ENCODE measurements at places on chromosomes 16 and 17.
A peak's percentile ranks its signal among the peaks of the same experiment; 100 is the strongest.

DNA sequence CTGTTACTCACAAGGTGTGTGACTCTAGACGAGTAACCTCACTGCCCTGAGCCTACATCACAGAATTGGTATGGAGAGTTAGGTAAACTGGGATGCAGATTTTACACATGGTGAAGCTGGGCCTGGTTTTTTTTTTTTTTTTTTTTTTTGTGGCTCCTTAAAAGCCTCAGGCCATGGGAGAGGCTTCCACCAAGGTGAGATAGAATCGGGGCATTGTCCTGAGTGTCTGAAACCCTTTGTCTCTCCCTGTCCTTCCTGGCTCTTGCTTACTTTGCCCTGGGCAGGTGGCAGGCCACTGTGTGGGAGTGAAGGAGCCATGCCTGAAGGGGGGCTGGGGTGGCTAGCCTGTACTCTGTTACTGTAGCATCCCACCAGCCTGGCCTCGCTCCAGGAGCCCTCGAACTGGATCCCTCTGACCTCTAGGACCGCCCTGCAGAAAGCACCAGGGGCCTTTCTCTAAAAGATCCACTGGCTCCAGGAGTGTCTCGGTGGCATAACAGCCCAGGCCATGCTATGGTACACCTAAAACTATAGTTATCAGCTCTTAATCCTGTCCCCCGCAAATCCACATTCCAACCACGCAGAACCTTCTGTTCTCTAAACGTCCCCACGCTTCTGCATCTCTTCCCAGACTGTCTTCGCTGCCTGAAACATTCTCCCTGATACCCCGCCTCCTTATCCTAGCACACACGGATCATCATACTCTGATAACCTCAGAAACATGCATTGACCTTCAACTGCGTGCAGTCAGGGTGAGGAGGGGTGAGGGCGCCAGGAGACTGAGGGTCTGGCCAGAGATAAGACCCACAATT, 1.7 kb upstream of the SLC13A2 start:
- no peak for DNase-seq

DNA sequence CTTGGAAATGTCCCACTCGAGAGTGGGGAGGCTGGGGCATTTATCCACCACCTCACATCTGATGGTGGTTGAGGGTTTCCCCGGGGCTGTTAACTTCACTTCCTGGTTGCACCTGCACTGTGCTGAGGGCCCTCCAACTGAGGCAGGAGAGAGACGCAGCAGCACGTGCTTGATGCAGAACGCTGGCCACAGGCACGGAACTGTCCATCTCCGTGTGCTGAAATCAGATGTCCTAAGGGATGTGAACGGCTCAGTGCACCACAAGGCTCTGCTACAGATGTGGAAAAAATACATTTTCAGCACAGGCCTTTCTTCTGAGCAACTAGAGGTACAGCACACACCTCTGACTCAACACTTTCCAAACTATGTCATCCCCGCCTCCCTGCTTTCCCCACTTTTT, 114.8 kb upstream of the C16orf82 start:
- DNase-seq = no peak

- no peak for DNase-seq
Measured at GRCh38 chr16:77700846-77701245, 21.5 kb upstream of the NUDT7 start.

- no peak for DNase-seq
Measured at GRCh38 chr16:11211061-11211976, 44.7 kb downstream of the SOCS1 start.

- no peak for DNase-seq
Measured at GRCh38 chr17:63040816-63041215, 74.8 kb downstream of the TANC2 start.

GRCh38 chr17:64579917-64580316, 73.1 kb downstream of the CEP95 start:
- DNase-seq = no peak

DNA sequence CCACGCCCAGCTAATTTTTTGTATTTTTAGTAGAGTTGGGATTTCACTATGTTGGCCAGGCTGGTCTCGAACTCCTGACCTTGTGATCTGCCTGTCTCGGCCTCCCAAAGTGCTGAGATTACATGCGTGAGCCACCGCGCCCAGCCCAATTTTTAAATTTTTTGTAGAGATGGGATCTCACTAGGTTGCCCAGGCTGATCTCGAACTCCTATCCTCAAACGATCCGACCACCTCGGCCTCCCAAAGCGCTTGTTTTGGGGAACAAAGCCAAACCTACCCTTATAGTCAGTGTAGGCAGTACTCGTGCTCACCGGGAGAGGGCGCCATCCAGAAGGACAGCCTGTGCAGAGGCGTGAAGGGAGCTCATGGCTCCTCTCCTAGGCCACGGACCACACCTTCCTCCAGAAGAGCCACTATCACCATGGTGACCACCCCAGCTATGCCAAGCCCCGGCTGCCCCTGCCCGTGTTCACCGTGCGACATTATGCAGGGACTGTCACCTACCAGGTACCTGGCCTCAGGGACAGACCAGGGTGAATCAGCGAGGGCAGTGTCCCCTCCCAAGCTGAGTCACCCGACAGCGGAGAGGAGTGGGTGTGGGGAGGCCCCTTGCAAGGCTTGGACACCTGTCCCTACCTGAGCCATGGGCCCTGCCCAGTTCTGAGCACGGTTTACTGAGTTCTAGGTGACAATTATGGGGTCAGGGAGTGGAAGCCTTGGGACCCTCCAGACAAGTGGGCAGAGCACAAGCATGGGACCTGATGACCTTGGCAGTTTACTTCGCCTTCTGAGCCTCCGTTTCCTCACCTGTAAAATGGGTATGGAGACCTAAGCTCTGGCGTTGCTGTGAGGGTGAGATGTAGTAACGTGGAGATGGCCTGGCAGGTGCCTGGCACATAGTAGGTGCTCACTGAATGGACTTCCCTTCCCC, 13.7 kb downstream of the MYO15B start:
- DNase-seq = peak; percentile 72

GRCh38 chr17:60510031-60510430, 16.0 kb downstream of the APPBP2 start:
- DNase-seq = no peak

- DNase-seq = no peak
Measured at GRCh38 chr16:17607609-17608008, 136.8 kb upstream of the XYLT1 start.

DNA sequence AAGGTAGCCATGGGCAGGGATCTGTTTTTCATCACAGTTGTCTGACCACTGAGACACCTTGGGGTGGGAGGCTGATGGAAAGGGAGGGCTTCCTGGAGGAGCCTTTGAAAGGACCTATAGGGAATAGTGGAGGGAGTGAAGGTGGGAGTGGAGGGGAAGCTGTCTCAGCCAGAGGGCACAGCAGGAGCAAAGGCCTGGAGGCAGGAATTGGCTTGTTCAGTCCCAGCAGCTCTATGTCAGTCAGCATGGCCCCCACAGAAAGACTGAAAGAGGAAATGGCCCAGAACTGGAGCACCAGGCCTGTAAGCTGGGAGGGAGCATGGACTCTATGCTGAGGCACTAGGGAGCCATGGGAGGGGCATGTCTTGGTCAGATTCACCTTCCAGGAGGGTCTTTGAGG, 12.8 kb upstream of the CBFB start:
- DNase-seq = no peak

DNA sequence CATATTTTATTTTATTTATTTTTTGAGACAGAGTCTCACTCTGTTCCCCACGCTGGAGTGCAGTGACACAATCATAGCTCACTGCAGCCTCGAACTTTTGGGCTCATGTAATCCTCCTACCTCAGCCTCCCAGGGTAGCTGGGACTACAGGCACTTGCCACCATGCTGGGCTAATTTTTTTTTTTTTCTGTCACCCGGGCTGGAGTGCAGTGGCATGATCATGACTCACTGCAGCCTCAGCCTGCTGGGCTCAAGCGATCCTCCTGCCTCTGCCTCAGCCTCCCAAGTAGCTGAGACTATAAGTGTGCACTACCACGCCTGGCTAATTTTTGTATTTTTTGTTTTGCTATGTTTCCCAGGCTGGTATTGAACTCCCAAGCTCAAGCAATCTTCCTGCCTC, 17.1 kb downstream of the UNC45B start:
- DNase-seq = no peak
